Aortic smooth muscle cell (primary cell): ENCODE measurements at places on chromosomes 3 and 15. TPM values are rescaled to one million over a fixed set of nuclear protein-coding genes. Genes with fewer than 3 reads are reported as not detected.

Gene ZBTB38
- total RNA-seq: 88.3 and 92.2 TPM in 2 replicates

Gene ADGRG7
- total RNA-seq: 52.7 TPM in 1 of 2 replicates, not detected in the other

Gene VGLL3
- 14.5 and 17.8 TPM in 2 replicates for total RNA-seq

Gene KLF15
- 2.9 and 3.2 TPM in 2 replicates for total RNA-seq

Gene SLCO2A1
- total RNA-seq: not detected in 2 replicates

Gene PLXND1
- total RNA-seq: 131 and 204 TPM in 2 replicates

Gene MFSD1
- total RNA-seq: 232 and 269 TPM in 2 replicates

Gene SLC35G2
- 11.4 and 16.2 TPM in 2 replicates for total RNA-seq

Gene ANKUB1
- not detected in 2 replicates for total RNA-seq

Gene TCAIM
- total RNA-seq: 23.1 and 28.1 TPM in 2 replicates

Gene GABRR3
- not detected in 2 replicates for total RNA-seq

Gene RNU5B-1
- not detected in 2 replicates for total RNA-seq

Gene STIMATE
- 15.8 and 16.5 TPM in 2 replicates for total RNA-seq

Gene ZNF619
- total RNA-seq: 5.3 and 5.7 TPM in 2 replicates

Gene SPESP1
- 2.4 and 4.7 TPM in 2 replicates for total RNA-seq

Gene ADIPOQ
- total RNA-seq: not detected in 2 replicates

Gene COL6A5
- total RNA-seq: not detected in 2 replicates

Gene RAB8B
- total RNA-seq: 47.4 and 66.6 TPM in 2 replicates

Gene KBTBD13
- total RNA-seq: not detected in 2 replicates

Gene OR4M2
- total RNA-seq: not detected in 2 replicates

Gene DNAH12
- total RNA-seq: under 0.01 and 0.12 TPM in 2 replicates

Gene HIGD2B
- total RNA-seq: 0.13 TPM in 1 of 2 replicates, not detected in the other

Gene PARP16
- total RNA-seq: 1.2 and 1.9 TPM in 2 replicates

Gene PGBD4
- 2.2 and 2.4 TPM in 2 replicates for total RNA-seq

Gene IMPG2
- total RNA-seq: 0.44 and 0.53 TPM in 2 replicates

Gene SPINT1
- total RNA-seq: 0.06 and 0.26 TPM in 2 replicates

Gene ZNF385D
- total RNA-seq: 1.8 and 2.0 TPM in 2 replicates

Gene ADAMTS7
- 8.7 and 24.1 TPM in 2 replicates for total RNA-seq

Gene ACSBG1
- not detected in 2 replicates for total RNA-seq

Gene FGD5
- total RNA-seq: 2.6 and 5.4 TPM in 2 replicates

Gene PXYLP1
- 5.4 and 10.2 TPM in 2 replicates for total RNA-seq

Gene DAPK2
- 2.4 and 2.9 TPM in 2 replicates for total RNA-seq

Gene LRRC2
- total RNA-seq: 0.13 and 0.31 TPM in 2 replicates

Gene TGM4
- total RNA-seq: 0.13 TPM in 1 of 2 replicates, not detected in the other

Gene PRR20G
- total RNA-seq: not detected in 2 replicates

Gene PLCD1
- total RNA-seq: 54.6 and 64.2 TPM in 2 replicates

Gene NR1I2
- under 0.01 and 0.06 TPM in 2 replicates for total RNA-seq

Gene AADAC
- total RNA-seq: 10.6 and 48.2 TPM in 2 replicates

Gene HGD
- total RNA-seq: 0.19 TPM in 1 of 2 replicates, not detected in the other

Gene ASB14
- total RNA-seq: under 0.01 TPM in 1 of 2 replicates, not detected in the other

Gene MED12L
- 0.31 and 0.66 TPM in 2 replicates for total RNA-seq

Gene CLSTN2
- total RNA-seq: 2.2 and 3.0 TPM in 2 replicates

Gene BHLHE40
- total RNA-seq: 20.5 and 20.6 TPM in 2 replicates

Gene SLC9C1
- 0.13 and 0.44 TPM in 2 replicates for total RNA-seq

Gene SRPRB
- 64.0 and 88.6 TPM in 2 replicates for total RNA-seq

Gene AGTR1
- total RNA-seq: 0.37 and 0.40 TPM in 2 replicates

Gene HTR3E
- not detected in 2 replicates for total RNA-seq

Gene PLSCR1
- 40.6 and 50.8 TPM in 2 replicates for total RNA-seq

Gene OR5H2
- not detected in 2 replicates for total RNA-seq

Gene GPR176
- 114 and 206 TPM in 2 replicates for total RNA-seq

Gene ADCY5
- under 0.01 and 0.13 TPM in 2 replicates for total RNA-seq
